Hematopoietic multipotent progenitor cell treated with erythropoietin and hydrocortisone succinate and interleukin-3 and kit ligand, for 6 days (in vitro differentiated cells): ENCODE measurements at places on chromosomes 3 and 15.

GRCh38 chr3:160885791-160886286, 129.8 kb downstream of the PPM1L start:
- peak; percentile 8 for DNase-seq

DNA sequence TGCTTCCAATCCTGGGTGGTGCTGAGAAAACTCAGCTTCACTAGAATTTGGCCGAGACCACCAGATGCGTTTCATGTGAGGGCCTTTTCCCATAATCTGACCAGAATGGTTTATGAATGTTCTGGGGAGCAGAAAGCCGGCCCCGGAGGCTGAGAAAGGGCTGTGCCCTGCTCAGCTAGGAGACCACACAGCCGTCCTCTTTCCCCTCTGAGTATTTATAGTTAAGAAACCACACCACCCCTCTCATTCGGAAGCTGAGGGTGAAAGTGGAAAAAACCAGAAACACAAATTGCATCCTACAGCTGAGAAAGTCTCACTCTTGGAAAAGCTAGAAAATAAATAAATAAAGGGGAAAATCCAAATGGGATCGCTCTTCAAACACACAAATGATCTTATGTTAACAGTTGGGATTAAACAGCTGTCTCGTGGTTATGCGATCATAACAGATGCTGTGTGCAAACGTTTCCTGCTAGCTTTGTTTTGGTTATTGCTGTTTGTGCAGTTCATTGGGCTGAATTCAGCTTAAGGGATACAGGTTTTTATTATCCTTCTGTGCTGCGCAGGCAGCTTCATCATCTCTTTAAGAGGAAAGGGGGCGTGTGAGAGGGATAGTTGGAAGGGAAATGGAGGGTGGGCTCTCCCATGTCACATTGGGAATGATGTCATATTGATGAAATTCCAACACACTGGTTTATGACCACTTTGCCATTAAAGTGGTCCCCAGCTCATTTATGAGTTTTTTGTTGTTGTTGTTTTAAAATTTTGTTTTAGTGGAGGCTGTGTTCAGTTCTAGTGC, 1026.2 kb upstream of the NR2F2 start:
- no peak for DNase-seq

DNA sequence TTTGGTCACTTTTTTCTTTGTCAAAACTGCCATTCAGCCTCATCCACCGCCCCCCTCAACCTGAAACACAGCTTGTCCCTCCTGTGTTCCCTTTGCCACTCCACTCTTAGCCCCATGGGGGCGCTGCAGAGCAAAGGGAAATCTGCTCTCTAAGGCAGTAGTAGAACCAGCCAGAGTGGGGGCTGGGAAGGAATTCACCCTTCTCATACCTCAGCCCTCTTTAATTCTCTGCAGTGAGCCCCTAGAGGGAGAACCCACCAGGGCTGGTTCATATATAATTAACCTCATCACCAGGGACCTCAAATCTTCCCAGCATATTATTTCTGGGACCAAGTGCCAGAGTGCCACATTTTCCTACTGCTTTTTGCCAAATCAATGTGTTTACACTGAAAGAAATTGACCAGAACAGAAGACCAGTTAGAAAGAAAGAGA, 2.8 kb upstream of the BCL6 start:
- DNase-seq, result peak; percentile 94

DNA sequence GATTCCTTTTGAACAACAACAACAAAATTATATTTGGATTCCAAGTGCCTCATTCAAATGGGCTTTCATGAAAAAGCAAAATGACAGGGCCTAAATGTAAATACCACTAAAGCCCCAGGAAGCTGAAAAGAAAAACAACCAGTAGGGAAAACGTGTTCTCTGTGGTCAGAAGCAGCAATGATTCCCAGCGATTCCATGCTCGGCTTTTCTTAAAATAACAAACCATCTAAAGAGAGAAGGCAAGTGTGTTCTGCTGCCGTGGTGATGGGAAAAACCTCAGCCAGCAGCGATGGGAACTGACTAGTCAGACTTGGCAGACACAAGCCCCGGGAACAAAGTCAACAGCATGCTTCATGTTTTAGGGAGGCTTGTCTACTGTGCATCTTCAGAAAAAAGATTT, 153.6 kb downstream of the TNIK start:
- no peak for DNase-seq

DNA sequence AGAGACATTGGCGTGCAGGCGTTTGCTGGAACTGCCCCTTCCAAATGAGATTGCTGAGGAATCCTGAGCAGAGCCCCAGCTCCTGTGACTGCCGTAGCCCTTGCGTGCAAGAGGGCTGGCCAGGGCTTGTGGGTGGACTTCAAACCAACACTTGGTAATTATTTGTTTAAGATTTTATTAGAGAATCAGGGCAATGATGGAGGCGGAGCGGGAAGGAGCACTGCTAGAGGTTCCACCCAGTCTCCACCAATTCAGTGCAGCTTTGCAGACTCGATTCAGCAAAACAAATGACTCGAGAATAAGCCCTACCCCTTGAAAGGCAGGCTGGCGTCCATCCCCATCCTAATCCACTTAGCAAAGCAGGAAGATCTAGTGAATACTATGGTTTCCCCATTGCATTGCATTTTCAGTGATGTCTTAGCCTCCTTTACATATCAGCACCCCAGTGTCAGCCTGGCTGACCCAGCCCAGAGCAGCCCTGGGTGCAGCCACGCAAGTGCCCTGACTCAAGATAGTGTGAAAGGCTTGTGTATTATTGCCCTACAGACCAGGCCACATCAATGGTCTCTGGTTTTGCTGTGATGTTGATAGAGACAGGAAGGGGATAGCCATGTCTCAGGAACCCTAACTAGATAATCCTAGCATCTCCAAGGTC, 26.0 kb downstream of the GLDN start:
- DNase-seq, result no peak

DNA sequence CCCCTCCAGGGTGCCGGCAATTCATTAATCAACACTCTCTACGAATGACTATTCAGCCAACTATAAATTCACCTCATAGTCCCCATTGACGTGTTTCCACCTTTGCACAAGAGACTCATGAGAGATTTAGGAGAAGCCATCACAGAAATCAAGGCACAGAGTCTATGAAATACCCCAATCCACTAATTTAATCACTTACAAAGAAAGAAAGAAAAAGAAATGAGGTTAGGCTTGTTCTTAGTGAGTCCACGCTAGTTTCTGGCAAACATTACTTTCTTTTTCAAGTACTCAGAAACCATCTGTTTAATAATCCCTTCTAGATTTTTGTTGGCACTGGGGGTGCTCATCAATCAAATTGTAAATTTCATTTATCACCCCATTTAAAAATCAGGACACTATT, 125.2 kb upstream of the ADPGK start:
- no peak for DNase-seq

DNA sequence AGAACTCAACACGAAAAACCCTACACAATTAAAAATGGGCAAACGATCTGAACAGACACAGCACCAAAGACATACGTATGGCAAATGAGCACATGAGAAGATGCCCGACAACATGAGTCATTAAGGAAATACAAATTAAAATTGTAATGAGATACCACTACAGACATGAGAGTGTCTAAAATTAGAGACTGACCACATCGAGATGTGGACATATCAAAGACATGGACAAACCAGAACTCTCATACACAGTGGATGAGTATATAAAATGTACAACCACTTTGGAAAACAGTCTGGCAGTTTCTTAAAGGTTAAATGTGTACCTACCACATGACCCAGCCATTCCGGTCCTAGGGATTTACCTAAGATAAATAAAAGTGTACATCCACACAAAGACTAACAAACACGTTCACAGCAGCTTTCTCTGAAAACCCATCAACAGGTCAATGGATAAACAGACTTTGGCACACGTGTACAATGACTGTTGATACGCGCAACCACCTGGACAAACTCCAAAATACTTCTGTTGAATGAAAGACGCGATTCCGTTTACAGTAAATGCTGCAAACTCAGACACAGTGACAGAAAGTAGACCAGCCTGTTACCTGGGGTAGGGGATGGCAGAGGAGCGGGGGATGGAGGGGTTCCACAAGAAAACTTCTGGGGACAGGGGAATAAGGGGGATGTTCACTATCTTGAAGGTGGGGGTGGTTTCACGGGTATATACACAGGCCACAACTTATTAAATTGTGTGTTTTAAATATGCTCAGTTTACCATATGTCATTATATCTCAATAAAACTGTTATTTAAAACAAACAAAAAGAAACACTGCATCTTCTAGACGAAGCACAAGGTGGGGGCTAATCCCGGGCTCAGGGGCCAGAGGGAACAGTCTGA, 2.1 kb downstream of the TNK2 start:
- peak; percentile 50 for DNase-seq

DNA sequence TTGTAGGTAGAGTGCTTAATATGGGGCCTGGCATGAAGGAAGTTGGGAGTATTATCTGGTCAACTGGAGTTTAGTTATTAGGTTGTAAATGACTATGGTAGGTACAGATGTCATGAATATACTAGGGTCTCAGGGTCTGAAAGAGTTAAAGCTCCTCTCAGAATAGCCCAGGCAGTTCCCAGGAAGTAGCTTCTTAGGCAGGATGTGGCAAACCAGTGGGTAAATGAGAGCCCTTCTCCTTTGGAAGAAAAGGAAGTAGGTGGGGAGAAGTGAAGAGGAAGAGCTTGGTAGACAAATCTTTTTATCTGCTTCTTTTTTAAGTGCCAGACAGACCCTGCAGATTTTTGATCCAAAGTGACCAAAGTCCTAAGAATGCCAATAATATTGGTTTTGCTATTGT, 24.5 kb downstream of the MAP2K1 start:
- DNase-seq, result peak; percentile 37

GRCh38 chr3:8156831-8157230, 344.8 kb upstream of the LMCD1 start:
- DNase-seq, result no peak

- peak; percentile 87 for DNase-seq
These were observed 75.1 kb downstream of the CCK start for GRCh38 chr3:42190701-42191442.

GRCh38 chr15:77493324-77493907, 72.7 kb downstream of the HMG20A start:
- DNase-seq, result peak; percentile 65

DNA sequence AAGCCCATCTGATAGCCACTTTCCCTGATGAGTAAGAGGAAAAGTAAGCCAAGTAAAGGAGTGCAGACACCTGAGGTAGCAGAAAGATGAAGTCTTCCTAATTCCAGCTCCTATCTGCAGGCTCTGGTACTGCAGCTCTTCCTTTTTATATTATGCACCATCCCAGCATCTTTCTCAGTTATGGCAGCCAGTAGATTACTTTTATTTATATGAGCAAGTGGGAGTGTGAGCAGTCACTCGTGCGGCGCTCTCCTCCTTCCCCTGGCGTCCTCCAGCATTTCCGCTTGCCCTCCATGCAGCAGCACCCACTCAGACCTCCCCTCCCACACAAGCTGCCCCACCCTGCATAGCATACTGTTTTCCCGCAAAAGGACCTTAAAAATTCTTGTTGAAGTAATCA, 465.9 kb upstream of the DPPA4 start:
- DNase-seq, result peak; percentile 17

- DNase-seq, result no peak
These were observed 212.5 kb upstream of the UBE2E1 start for GRCh38 chr3:23592961-23593931.

GRCh38 chr15:78360367-78360801, 20.2 kb downstream of the CRABP1 start:
- DNase-seq, result no peak

- no peak for DNase-seq
These were observed 107.1 kb upstream of the FHIT start for GRCh38 chr3:61358364-61358763.
